ENCODE measurements at places on chromosomes 3 and 15.

- no peak for DNase-seq
Observed at GRCh38 chr3:69013253-69014021, at the start of gene EOGT. Gene EOGT (minus strand): TSS chr3:69013684. CDS start chr3:69009846, 3,838 bp downstream.

GRCh38 chr3:64530434-64531049 lies 157.3 kb downstream of the ADAMTS9 start:
- DNase-seq, result no peak

GRCh38 chr15:88376574-88377174 lies 90.5 kb downstream of the MRPL46 start:
- no peak for DNase-seq

- no peak for DNase-seq
Observed at GRCh38 chr3:102084006-102084405, 234.7 kb downstream of the NFKBIZ start.

- DNase-seq, result no peak
Observed at GRCh38 chr3:160224256-160224655, 966 bp upstream of the C3orf80 start.
